AG10803 (cell line): ENCODE measurements at places on chromosomes 3 and 15.

DNA sequence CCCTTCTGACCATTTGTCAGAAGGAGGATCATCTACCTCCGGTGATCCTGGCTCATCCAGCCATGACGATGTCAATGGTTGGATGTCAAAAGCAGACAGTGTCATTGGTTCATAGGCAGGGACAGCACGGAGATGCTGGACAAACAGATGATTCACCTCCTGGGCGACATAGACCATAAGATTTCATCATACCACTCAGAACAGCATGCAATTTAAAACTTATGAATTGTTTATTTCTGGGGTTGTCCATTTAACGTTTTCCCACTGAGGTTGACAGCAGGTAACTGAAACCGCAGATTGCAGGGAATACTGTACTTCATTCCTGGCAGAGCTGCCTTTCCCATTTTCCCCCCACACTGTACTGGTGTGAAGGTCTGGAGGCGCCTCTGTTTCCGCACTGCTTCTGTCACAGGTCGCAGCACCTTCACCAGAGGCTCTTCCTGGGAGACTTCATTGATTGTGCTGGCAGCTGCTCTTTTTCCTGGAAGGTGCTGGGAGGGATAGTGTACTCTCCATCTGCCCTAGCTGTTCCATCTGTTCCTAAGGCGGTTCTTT is 32.5 kb upstream of the TMOD3 start:
- DNase-seq: peak; percentile 17

DNA sequence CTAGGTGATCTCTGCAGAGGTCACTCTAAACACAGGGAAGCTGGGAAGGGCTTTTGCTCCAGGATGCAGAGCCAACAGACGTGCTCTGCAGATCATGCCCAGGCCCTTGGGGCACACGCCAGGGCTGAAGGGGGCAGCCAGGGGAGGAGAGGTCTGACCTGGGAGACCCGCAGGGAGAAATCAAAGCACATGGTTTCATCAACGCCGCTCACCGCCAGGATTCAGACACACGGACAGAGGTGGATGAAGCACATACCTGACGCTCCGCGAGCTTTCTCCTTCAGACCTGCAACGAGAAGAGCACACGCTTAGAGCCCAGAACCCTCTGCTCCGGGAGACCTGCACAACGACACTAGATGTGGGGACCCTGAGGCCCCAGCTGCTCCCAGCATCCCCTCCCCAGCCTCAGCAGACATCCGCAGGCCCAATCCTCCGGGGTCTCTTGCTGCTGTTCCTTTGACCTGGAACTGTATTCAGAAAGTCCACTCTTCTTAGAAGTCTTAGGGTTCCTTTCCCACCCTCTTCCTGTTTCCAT is 90.7 kb upstream of the IQSEC1 start:
- no peak for DNase-seq

DNA sequence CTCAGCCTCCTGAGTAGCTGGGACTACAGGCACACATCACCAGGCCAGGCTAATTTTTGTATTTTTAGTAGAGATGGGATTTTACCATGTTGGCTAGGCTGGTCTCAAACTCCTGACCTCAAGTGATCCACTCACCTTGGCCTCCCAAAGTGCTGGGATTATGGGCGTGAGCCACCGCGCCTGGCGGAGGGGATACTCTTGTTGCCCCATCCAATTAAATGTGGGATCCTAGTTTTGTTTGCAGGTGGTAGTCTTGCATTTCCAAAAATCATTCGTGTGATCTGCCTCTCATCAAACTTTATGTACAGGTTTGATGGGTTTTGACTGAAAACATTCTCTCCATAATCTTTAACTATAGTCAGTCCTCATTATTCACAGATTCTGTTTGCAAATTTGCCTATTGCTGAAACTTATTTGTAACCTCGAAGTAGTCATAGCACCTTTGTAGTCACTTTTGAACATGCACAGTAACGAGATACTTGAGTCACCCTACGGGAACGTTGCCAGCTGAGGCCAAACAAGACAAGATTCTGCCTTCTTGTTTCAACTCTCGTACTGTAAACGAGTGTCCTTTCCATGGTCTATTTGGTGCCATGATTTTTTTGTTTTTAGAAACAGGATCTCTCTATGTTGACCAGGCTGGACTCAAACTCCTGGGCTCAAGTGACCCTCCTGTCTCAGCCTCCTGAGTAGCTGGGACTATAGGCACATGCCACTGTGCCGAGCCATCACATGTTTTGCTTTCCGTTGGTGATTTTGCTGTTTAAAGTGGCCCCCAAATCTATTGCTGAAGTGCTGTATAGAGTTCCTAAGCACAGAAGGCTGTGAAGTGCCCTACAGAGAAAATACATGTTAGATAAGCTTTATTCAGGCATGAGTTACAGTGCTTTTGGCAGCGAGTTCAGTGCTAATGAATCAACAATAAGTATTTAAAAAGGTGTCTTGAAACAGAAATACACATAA is 8.1 kb upstream of the MAPK6 start:
- DNase-seq: peak; percentile 84

GRCh38 chr3:117547956-117548550 is 838.5 kb downstream of the TUSC7 start:
- DNase-seq: peak; percentile 84

DNA sequence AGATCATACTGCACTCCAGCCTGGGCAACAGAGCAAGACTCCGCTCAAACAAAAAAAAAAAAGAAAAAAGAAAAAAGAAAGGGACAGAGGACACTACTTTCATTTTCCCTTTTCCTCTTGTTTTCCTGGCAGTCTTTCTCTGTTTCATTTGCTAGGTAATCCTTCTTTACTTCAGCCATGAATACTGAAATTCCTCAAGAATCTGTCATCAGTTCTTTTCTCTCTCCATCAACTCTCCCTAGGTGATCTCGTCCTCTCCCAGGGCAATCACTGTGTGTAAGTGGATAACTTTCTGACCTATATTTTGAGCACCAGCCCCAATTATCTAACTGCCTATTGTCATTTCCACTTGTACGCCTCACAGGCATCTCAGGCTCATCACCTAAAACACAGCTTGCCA is 51.5 kb downstream of the TTC23 start:
- DNase-seq: peak; percentile 15

DNA sequence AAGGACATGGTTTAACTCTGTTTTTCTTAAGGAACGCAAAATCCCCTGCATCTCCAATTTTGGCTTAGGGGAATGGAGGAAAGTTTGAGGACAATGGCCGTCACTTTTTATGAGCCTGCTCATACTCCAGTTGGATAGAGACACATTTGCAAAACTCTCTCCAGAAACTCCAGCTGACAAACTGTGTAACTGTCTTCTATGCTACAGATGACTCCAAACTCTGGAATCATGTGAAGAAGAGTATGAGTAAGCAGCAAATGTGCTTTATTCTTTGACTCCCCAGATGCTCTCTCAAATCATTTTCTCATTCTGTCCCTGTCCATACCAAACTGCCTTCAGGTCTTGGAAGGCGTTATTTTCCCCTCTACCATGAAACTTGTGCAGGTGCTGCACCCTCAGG is 226.5 kb upstream of the GPR149 start:
- DNase-seq: no peak

DNA sequence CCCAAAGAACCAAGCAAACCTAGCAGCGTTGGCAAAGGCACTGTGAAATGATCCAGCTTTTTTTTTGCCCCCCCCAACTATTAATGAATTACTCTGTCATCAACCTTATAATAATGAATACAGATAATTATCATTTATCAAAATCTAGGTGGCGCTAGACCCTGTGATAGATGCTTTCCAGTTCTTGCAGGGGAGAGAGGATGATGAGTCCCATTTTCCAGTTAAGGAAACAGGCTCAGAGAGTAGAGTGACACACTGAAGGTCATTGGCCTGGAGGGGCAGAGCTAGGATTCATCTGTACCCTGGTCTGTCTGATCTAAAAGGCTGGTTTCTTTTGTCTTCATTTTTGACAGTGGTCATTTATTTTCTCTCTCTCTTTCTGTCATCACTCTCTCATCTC is 5.0 kb downstream of the ACOX2 start:
- no peak for DNase-seq

DNA sequence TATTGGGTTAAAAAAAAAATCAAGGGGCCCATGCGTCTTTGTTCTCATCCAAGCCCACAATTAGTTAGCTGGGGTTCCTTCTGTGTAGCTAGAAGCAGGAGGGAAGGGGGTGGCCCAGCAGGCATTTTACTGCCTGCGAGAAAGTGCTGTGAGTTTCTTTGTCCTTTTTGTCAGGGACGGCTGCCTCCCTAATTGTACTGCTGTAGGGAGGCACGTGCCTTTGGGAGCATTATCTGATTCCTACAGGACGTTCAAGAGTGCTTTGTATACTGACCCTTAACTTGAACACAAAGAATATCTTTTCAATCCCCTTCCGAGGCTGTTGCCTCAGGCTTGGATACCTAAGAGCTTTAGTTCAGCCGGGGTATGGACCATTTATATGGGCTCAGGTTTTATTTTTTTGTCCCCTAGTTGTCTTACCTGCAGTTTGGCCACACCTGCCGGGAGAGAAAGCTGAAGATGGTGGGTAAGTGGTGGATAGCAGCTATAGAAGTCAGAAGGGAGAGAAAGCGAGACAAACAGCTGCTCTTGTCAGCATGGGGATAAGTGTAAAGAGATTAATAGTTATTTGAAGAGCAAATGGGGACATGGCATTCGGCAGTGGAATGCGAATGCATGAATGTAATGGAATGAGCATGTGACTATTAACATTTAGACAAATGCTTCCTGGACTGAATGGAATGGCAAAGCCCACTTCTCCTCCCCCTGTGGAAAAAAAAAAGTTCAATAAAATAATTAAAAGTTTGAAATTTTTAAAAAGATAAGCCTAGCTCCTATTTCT is 175.2 kb downstream of the TP63 start:
- DNase-seq: peak; percentile 43

DNA sequence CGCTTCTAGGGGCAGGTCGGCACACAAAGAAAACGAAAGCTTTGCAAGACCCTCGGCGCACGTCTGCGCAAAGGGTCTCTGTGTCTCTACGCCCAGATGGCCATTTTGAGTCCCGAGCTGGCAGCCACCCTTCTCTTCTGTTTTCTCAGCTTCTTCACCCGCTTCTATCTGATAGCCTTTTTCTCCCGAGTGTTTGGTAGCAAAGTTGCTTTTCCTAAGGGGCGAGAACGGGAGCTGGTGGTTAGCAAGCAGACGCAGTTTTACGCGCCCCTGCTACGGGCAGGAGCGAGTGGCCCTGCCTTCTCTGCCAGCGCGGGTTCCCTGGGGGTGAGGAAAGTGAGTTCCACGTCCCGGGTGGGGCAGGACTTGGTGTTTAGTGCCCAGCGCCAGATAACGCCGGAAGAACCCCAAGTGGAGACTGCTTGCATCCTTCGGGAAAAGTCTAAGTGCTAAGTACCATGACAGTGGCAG is 2.9 kb upstream of the MKRN2 start:
- peak; percentile 47 for DNase-seq

GRCh38 chr3:191438150-191438814 is 22.7 kb upstream of the PYDC2 start:
- no peak for DNase-seq

DNA sequence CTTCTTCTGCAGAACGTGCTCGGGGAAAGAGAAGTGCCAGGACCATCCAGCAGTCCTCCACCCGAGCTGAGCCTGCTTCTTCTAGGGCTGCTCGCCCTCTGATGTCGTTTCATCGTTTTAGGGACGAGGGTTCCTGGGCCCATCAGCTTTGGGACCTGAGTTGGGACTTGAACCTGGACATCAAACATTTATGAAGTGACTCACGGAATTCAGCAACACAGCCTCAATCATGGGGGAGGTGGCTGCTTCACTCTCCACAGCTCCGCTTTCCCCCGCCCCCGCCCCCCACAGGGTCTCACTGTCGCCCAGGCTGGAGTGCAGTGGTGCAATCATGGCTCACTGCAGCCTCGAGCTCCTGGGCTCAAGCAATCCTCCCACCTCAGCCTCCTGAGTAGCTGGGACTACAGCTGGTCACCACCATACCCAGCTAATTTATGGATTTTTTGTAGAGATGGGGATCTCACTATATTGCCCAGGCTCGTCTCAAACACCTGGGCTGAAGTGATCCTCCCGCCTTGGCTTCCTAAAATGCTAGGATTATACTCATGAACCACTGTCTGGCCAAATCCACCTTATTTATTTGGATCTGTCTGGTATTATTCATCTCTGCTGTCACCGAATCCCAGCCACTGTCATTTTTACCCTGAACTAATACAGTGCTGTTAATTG is 725 bp upstream of the SCAMP2 start:
- DNase-seq: peak; percentile 16

DNA sequence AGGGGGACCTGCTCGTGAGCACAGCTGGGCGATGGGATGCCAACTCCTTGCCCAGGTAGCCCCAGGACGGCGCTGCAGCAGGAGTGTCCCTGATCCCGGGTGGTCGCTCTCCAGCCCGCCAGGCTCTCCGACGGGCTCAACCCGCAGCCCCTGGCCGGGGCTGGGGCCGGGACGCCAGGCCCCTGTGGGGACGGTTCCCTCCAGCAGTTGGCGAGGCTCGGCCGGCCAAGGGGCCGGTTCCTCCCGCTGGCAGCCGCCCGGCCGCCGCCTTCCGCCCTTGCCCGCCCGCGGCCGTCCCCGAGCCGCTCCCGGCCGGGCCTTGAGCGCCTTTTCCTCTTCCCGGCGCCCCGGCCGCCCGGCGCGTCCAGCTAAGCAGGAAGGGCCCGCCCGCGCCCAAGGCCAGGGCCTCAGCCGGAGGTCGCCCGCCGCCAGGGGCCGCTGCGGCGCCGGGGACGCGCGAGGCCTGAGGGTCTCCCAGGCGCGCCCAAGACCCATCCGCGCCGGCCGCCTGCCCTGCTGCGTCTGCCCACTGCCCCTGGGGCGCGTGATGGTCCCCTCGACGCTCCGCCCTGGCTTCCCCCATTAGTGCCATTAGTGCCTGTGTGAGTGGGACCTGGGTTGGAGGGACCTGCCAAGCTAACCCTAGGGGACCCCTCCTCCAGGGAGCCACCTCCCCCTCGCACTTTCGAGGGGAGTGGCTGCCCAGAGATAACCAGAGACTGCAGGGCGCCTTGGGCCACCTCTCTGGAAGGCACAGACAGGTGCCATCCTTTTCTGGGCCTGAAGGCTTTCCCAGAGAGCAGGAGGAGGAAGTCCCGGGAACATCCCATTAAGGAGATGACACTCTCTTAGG is 106.4 kb downstream of the FBLN2 start:
- peak; percentile 40 for DNase-seq

- DNase-seq: no peak
Observed at GRCh38 chr15:99257107-99257750, 5.9 kb downstream of the LRRC28 start.

DNA sequence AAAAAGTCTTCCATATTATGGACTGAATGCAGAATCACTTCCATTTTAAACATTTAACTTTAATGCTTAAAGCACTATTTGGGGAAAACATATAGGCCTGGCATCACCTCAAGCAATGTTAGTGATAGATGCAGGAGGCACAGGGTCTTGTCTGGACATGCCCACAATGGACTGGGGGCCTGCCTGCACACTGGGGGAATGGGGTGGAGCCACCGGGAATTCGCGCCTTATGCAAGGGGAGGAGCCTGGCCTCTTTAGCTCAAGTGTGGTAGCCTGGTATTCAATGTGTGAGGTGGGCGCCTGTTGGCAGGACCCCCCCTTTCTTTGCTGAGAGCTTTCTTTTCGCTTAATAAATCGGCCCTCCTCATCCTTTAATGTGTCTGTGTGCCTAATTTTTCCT is 29.9 kb downstream of the ACKR4 start:
- no peak for DNase-seq

DNA sequence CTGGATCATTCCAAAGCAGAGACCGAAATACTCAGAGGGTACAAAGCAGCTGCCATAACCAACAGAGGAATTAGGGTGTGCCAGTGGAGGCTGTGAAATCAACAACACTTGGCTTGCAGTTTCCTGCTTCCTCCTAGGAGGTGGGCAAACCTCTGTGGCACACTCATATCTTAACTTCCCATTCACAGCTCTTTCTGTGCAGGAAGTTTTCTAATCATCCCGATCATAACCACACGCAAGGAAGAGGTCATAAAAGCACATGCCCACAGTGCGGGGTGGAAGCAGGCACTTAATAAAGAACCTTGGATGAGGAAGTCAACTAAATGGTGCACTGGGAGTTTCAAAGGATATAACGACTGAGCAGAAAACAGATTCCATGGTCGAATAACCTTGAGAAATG is 5.1 kb downstream of the SCAMP2 start:
- no peak for DNase-seq
